ENCODE measurements at places on chromosomes 6 and 20.
A peak's percentile ranks its signal among the peaks of the same experiment; 100 is the strongest.

DNA sequence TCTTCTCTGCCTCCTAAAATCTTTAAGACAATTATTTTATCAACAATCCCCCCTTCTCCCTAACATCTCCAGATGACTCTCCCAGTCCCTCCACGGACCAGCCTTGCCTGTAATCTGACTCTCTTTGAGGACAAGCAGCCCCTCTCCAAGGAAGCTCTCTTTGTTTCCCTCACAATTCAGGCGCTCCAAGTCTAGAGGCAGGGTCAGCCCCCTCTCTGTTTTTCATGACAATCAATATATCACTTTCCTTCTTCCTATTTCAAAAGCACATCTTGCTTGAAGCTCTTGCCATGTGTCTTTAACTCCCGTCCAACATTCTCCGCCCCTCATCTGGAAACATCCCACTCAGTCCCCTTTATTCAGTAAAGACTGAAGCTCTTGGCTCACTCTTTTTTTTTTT is 393.4 kb upstream of the SULF2 start:
- no peak for DNase-seq

- DNase-seq, result no peak
Measured at GRCh38 chr6:169062272-169062671, 191.4 kb downstream of the THBS2 start.

DNA sequence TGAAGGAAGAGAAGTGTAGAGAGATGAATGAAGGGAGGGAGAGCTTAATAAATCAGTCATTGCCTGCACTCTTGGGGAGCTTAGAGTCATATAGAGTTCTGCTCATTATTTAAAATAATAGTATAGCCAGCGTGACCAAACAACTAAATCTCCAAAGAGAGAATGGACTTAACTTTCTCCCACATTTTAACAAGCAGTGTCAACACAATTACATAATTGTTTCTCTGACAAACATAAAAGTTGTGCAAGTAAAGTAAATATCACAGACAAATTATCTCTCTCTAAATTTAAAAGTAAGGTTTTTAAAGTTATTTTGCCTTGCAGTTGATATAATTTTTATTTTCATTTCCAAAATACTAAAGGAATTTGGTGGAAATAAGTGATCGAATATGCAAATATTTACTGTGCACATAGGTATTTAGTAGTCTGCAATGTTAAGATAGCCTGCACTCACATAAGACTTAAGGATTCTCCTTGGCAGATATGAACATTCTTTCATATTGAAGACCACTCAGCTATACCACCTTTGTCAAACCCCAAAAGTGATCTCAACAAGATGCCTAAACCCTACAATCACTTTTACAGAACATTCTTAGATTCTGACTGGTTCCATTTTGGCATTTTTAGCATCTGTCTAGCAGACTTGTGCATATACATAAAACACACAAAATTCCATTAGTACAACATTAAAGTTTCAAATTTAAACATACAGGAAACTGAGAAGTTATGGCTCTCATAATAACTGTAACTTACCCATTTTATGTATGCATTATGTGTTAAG is 67.7 kb downstream of the KIF6 start:
- DNase-seq, result no peak

GRCh38 chr6:152723398-152723797 is 25.7 kb downstream of the MYCT1 start:
- no peak for DNase-seq

DNA sequence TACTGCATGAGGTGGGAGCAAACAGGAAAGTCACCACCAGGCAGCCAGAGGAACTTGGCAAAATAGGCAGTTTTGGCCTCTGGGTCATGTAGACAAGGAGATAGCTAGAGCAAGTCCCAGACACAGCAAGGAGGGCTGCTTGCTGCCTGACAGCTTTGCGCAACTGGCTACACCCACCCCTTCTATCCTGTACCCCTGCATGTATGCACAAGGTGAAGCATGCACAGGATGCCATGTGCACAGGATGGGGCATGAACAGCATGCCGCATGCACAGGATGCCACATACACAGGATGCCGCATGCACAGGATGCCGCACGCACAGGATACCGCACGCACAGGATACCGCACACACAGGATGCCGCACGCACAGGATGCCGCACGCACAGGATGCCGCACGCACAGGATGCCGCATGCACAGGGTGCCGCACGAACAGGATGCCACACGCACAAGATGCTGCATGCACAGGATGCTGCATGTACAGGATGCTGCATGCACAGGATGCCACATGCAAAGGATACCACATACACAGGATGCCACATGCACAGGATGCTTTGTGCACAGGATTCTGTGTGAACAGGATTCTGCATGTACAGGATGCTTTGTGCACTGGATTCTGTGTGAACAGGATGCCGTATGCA is 104.9 kb upstream of the IYD start:
- peak; percentile 23 for DNase-seq

GRCh38 chr6:126280287-126280686 is 59.6 kb upstream of the CENPW start:
- no peak for DNase-seq

DNA sequence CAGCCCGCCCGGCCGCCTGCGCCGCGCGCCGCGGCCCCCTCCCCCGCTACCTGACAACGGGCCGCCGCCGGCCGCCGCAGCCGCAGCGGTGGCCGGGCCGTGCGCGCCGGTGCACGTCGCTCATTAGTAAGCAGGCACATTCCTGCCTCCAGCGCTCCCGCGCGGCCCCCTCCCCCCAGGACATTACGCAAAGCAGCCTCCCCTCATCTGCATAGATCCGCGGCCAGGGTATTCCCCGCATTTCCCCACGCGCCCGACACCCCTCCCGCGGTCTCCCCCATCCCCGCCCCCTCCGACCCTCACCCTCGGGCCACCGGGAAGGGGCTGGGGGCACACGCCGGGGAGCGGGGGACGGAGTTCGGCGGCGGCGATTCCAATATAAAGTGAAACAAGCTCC is at the start of gene HIVEP2:
Gene HIVEP2 (minus strand): TSS at position 128 of the 397 bp plus-strand sequence. CDS start 170,438 bp downstream, outside the sequence.
- DNase-seq, result peak; percentile 92

- DNase-seq, result no peak
Measured at GRCh38 chr20:40677343-40677924, 11.6 kb downstream of the MAFB start.

GRCh38 chr6:37051138-37052026 is 45.9 kb downstream of the FGD2 start:
- peak; percentile 90 for DNase-seq

- no peak for DNase-seq
Measured at GRCh38 chr6:118396969-118397368, 151.1 kb upstream of the PLN start.

GRCh38 chr6:125792172-125792571 is 1.4 kb downstream of the NCOA7 start:
- no peak for DNase-seq

GRCh38 chr6:119326291-119327005 is 23.1 kb downstream of the MAN1A1 start:
- no peak for DNase-seq

DNA sequence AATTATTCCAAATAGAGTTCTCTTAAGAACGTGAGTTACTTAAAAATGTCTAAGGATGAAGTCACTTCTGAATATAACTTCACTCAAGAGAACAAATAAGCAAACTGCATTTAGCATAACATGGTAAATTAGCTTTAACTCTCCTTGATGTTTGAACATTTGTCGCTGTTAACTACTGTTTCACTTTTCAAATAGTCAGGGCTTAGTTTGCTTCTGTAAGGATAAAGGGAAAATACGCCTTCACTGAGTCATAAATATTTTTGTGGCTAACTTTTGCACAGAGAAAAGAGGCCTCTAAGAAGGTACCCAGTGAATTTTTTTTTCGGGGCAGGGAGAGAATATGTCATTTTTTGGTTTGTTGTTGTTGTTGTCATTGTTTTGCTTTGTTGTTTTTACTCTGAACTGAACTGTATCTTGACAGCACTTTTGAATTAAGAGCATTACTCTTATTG is 8.1 kb downstream of the PTPN1 start:
- no peak for DNase-seq

GRCh38 chr6:16769131-16769985 is 8.1 kb upstream of the ATXN1 start:
- DNase-seq, result peak; percentile 81

DNA sequence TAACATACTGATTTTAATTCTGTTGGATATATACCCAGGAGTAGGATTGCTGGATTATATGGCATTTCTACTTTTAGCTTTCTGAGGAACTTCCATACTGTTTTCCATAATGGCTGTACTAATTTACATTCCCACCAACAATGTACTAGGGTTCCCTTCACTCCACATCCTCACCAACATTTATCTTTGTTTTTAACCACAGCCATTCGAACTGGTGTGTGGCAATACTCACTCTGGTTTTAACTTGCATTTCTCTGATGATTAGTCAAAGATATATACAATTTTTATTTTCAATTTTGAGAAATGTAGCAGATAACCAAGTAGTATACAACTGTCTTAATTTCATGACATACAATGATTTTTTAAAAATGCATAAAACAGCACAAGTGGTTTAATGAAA is 30.3 kb upstream of the ADGRG6 start:
- no peak for DNase-seq

GRCh38 chr20:53439616-53440015 is 154.0 kb downstream of the ZNF217 start:
- no peak for DNase-seq

- no peak for DNase-seq
Measured at GRCh38 chr6:165774903-165775601, 112.0 kb upstream of the PDE10A start.

DNA sequence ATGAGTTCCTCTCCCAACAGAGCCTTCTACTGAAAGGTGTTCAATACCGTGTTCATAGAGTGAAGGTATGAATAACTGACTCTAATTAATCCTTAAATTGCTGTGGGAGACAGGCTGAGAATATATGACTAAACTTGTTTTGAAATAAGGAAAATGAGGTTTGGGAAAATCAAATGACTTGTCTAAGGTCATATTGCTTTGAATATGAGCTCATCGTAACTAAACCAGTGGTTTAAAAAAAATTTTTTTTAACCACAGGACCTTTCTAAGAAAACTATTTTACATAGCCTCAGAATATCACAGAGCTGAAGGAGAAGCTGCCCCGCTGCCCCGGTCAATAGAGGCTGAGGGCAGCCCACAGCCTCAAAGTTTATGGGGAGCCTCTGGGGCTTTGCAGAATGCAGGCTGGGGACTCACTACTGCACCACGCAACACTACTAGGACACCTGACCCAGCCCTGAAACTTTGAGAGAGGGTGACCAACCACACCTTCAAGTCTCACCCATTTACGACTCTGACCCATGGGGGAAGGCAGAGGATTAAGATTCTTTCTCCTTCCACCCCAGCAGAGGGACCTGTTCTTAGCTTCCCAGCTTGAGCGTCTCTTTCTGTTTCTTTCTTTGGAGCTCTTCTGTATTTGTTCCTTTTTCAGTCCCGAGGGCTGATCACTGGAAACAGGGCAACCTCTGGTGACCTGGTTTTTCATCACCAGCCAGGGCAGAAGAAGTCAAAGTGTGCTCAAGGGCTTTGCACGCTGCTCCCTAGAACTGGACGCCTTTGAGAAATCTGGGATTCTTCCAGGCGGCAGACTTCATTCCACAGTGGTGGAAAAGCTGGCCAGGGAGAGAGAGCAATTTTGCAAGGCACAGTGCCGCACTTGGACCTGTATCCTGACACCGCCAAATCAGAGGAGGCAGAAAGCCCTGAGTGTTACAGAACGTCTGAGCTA is 220.2 kb downstream of the ATXN1 start:
- no peak for DNase-seq

- DNase-seq, result no peak
Measured at GRCh38 chr20:50975701-50976330, 17.2 kb downstream of the MOCS3 start.

DNA sequence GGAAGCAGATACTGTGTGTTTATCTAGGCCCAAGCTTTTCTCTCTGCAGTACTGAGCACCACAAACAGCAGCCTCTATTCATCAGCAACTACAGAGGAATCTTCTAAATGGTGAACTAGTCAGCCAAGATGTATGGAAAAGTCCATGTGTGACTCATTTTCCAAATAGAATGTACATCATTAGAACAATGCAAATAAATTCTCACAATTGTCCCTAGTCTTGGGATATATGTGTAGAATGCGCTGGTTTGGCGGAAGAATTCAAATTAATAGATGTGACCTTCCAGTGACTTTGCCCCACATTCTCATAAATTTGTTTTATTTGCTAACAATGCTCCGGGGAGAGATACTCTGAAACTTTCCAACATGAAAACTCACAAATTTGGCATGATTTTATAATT is 436.2 kb downstream of the CBLN4 start:
- no peak for DNase-seq

DNA sequence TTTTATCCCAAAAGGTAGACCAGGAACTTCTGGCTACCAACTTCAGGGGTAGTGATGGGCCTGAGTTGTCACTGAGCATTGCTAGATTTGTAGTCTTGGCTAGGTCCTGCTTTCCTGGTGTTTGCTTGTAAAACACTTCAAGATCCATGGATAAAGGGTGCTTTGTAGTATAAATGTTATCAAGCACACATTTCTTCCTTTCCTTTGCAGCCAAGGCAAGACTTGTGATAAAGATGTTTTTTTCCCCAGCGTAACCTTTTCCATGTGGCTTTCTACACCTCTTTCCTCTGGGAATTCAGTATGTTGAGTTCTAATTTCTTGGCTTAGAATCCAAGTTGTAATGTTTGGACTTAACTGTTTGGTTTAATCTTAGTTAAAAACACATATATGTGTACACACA is 122.8 kb upstream of the CLDN20 start:
- DNase-seq, result no peak

DNA sequence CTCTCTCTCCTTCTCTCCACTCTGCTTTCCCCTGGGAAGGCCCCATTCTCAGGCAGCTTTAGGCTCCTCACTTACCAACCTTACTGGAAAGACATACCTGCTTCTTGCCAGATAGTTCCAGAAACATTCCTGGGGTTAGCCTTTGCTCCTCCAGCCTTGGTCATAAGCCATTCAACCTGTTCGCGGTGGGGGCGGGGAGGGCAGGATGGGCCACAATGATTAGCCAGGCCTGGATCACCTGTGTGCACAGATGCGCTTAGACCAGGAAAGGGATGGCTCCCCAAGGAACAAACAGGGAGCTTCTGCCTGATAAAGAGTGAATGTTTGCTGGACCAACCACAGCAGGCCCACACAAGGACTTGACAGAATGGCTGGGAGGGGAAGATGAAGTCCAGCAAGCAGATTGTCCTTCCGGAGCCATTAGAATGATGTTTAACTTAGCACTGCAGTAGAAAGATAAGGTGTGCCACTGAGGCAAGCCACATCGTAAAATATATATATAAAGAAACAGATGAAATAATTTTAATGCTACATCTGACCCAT is 57.7 kb upstream of the CDKAL1 start:
- no peak for DNase-seq

DNA sequence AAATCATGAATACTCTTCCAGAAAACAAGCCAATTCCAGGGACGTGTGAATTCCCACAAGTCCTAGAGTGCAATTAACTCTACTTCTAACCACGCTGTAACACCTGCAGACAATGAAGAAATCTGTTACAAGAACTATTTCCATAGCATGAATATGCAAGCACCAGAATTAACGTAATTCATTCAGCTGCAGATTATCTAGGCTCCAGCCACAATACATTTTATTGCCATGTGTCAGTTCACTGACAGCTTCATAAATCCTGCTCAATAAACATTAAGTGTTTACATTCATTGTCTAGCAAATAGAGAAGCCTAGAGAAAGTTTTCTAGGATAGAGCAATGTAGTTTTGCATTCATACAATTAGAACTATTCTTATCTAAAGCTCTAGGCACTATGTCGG is 1348.5 kb downstream of the GRIK2 start:
- DNase-seq, result no peak

- DNase-seq, result no peak
Measured at GRCh38 chr6:79431537-79431933, 105.7 kb downstream of the LCA5 start.

All from CD4-positive, alpha-beta T cell treated with Interleukin-1 beta for 1 hour (primary cell).